ENCODE measurements at places on chromosomes 4 and X.

DNA sequence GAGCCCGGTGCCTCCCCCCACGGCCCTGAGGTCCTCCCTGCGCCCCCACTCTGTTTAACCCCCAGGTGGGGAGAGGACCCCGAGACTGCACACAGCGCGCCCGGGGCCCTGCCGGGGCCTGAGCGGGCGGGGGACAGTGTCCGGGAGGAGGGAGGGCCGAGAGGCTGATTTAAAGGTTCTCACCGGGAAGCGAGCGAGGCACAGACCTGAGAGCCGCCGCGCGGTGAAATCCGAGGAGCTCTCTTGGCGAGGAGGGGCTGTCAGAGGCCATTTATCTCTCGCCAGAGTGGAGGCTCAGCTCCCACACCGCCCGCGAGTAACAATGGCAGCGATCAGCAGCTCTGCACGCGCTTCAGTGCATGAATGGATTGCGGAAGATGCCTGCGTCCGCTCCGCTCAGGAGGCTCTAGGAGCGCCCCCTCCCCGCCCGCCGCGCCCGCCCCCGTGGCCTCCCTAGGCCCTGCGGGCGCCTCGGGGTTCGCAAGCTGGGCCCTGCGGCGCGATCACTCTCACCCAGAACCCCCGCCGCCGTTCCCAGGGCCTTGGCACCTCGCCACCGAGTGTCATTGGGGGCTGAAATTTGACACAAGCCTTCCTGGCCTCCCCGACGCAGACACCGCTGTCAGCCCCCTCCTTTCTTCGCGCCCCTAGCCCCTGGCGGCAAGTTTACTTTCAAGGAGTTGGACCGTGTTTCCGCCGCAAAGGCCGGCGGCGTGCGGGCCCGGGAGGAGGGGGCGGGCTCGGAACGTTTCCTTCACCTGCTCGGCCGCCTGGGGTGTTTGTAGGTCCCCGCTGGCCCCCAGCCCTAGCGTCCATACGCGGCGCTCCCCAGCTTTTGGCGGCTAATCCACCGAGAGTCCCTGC, 48.7 kb upstream of the BCOR start:
- DNase-seq = no peak

GRCh38 chrX:68935362-68935761, 106.5 kb downstream of the EFNB1 start:
- DNase-seq = no peak

DNA sequence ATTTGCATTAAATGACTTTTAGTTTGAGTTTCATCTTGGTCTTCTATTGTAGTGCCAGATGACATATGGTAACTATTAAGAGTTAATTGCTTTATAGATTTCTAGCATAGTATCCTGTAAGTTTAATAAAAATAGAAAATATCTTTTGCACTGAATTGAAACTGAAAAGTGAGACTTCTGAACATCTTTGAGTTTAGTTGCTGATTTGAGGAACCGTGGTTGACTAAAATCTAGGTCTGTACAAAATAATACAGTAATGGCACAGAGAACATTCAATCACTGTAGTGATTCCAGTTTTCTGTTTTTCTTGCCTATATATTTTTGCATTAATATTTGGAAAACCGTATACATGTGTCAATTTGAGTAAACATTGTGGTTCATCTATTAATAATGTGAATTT, 60.7 kb downstream of the SPATA4 start:
- DNase-seq = no peak

- no peak for DNase-seq
Measured at GRCh38 chr4:73213916-73214653, 44.5 kb downstream of the ANKRD17 start.

DNA sequence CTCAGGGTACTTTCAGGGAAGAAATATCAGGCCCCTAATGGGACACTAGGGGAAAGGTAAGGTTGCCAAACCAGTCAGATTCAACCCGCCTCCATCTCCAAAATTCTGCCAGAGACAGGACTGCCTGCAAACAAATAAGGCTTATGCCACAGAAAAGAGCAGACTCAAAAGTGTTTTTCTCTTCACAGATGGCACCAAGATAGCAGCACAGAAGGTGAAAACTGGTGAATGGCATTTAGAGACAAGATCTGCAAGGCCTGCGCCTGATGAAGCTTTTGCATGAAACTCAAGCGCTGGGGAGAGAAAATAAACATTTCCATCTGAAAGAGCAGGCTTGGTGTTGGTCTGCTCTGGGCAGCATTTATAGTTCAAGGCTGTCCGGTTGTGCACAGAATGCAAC, 27.9 kb downstream of the AMOT start:
- DNase-seq = no peak

- DNase-seq = no peak
Measured at GRCh38 chr4:42845586-42845985, 46.9 kb upstream of the GRXCR1 start.

DNA sequence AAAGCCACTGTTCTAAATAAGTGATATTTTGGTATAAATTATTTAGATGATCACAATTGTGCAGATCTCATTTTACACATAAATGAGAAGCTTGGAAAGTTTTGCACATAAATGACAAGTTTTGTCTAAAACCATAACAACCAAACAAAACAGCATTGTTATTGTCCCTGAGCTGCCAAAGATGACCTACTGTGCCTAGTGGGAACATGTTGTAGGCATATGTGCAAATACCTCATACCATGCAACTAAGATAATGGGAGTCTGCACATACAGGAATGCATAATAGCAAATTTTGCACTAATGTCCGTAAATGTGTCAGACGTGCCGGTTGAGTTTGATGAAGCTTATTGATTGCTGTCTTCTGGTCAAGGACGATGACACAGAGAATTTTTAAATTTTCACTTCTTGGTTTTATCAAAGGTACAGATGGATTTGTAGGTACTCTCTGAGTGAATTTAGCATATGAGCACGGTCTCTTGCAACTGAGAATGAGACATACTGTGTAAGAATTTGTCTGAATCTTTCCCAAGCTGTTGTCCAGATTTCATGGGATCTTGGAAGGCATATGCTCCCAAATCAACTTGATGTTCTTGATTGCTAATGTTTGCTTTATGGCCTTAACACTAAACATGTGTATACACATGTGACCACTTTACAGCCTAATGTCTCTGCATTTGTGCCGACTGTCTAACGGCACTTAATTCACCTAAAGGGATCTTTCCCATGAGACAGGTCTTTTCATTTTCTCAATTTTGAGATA, 1133.5 kb downstream of the FAT4 start:
- no peak for DNase-seq

DNA sequence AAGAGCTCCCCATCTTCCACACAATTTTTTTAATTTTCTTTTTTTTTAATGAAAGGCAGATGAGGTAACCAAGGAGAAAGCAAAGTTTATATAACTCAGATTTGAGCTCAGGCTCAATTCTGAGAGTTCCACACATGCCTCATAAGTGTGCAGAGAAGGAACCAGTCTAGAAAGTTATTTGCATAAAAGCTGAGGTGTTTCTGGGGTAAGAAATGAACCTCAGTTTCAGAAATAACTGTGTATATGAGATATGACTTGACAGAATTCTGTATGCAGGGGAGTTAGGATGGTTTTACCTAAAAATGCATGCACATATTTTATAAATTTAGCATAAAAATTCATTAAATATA, 51.3 kb downstream of the DTHD1 start:
- no peak for DNase-seq

GRCh38 chr4:122826553-122827257, at the start of gene FGF2:
TSS of gene FGF2 (plus strand) at chr4:122826831. CDS start at chr4:122827175, 344 bp downstream.
- DNase-seq = peak; percentile 92

DNA sequence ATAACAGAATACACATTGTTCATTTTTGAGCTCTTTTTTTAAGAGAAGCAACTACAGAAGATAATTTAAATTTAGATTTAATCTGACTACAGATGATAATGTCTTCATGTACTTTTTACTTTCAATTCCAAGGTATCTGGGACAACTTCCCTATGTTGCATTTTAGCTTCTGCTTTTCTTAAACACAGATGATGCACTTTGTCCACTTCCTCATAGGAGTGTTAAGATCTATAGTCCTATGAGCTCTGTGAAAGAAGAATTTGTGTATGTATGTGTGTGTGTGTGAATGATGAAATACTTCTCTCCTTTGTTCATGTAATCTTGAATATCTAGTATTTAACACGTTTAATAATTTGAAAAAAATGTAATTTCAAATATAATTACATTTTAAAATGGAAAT, 5.3 kb upstream of the FHIP1A start:
- no peak for DNase-seq

GRCh38 chr4:125527681-125528080, 212.9 kb downstream of the FAT4 start:
- DNase-seq = no peak

GRCh38 chrX:150338615-150339014, 24.5 kb upstream of the MAMLD1 start:
- no peak for DNase-seq

GRCh38 chr4:181592221-181592745, 650.9 kb upstream of the TENM3 start:
- DNase-seq = no peak

DNA sequence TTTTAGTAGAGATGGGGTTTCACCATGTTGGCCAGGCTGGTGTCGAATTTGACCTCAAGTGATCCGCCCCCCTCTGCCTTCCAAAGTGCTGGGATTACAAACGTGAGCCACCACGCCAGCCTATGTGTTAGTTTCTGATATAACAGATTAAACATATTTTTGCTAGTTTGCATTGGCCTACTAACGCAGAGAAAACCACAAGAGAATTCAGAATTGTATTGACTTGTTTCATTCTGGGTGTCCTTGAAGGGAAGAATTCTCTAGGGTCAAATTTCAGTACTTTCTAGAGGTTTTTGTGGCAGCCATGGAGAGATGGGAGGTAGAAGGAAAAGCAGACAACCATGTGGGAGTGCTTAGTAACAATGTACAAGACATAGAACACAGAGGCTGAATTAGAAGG, 46.1 kb upstream of the BMPR1B start:
- no peak for DNase-seq

DNA sequence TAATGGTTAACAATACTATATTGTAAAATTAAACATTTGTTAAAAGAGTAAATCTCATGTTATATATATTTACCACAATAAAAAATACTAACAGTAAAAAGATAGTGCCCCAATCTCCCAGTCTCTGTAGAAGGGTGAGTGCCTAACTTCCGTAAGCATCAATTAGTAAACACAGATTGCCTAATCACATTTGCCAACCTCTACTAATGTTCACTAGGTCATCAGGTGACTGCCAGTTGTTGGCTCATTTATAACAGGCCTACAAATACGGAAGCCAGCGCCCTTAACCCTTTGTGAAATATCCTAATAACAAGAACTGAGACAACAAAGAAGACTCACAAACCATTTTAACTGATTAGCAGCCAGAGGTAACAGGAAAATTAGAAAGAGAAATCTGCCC, 345.1 kb downstream of the INPP4B start:
- no peak for DNase-seq

DNA sequence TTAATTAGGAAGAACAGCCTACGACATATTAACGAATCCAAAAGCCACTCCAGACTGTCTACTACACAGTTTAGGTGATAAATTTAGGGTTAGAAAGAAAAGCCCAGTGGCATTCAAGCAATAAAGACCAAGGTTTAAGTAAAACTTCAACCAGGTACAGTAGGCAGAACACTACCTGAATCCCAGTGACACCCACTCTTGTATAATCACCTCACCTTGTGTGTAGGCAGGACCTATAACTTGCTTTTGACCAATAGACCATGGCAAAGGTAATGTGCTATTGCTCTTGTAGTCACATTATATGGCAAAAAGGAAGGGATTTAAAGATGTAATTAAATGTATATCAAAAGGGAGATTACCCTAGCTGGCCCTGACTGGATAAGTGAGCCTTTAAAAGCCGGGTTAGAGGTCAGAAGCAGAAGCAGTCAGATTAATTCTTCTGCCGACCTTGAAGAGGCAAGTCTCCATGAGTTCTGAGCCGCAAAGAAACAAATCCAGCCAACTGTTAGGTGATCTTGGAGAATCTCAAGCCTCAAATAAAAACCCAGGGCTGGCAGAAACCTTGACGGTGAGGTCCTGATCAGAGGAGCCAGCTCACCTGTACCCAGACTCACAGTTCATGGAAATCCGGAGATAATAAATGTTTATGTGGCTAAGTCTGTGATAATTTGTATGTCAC, 8.8 kb downstream of the FSTL5 start:
- no peak for DNase-seq

DNA sequence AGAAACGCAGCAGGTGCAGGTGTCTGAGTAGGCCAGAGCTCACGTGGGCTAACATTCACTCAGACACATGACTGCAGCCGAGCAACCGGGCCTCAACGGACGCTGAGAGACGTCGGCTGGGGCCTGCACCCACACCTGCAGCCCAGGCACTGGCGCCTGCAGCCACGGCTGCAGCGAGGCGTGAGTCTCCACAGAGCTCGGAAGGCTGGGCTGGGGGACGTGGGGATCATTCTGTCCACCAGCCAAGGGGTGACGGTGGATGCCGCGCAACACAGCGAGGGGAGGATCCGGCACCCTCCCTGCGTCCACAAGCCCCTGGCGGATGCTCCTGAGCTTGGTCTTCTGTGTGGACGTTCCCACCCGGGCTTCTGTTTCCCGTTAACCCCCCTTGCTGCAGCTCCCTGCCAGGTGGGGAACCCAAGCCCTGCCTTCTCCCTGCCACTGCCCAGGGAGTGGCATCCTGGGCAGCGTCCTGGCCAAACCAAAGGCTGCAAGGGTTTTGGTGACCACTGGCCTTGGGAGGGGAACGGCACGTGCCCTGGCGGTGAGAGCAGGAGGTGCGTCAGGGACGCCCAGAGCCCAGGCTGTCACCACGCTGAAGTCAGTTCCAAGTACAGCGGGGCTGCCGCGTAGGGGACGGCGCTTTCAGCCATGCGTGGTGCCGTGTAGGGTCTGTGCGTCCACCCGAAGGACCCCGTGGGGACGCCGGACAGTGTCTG, 16.3 kb downstream of the PPP2R3B start:
- DNase-seq = no peak

- DNase-seq = no peak
Measured at GRCh38 chrX:635428-636090, 5.0 kb downstream of the SHOX start.

- DNase-seq = peak; percentile 76
Measured at GRCh38 chr4:54784161-54784671, 126.5 kb downstream of the KIT start.

DNA sequence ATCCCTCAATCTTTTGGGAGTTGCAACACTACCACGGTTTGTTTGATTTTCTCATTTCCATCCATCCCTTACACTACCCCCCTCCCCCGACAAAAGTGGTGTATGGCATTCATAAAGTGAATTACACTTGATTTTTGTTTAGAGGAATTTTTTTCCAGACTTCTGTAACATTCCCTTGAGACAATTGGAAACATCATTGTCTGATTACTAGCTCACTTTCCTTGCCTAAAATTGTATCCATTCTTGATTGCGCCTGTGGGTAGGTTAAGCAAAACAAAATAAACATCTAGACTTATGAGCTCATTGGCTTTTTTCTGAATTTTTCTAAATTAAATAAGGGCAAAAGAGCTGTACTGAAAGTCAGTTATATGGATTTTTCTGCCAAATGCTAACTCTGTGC, 3.5 kb downstream of the GPC3 start:
- DNase-seq = no peak

- no peak for DNase-seq
Measured at GRCh38 chrX:110578270-110578669, 217.3 kb downstream of the CHRDL1 start.
